ENCODE measurements at places on chromosomes 6 and 20. TPM values are rescaled to one million over a fixed set of nuclear protein-coding genes. Genes with fewer than 3 reads are reported as not detected.

DNA sequence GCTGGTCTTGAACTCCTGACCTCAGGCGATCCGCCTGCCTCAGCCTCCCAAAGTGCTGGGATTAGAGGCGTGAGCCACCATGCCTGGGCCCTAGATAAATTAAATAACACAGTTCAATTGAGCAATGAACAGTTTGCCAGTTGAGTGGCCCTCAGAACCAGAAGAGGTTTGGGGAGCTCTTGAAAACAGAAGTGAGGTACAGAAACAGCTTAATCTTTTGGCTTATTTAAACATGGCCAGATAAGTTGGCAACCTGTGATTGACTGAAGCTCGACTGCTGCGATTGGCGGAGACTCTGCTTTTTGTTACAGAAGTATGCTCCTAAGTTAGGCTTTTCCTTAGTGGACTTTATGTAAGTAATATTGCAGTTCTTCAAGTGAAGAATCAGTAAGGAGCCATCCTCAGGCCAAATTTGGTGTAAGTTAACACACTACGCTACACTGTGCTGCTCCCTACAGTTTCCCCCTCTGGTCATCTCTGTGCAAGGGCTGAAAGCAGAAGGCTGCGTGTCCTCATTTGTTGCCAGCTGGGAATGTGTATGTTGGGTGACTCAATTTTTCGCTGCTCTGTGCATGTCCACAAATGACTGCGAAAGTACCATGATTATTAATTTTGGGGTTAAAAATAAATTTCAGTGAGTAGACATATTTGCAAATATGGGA lies 9.8 kb downstream of the XRN2 start:
- no peak for DNase-seq

DNA sequence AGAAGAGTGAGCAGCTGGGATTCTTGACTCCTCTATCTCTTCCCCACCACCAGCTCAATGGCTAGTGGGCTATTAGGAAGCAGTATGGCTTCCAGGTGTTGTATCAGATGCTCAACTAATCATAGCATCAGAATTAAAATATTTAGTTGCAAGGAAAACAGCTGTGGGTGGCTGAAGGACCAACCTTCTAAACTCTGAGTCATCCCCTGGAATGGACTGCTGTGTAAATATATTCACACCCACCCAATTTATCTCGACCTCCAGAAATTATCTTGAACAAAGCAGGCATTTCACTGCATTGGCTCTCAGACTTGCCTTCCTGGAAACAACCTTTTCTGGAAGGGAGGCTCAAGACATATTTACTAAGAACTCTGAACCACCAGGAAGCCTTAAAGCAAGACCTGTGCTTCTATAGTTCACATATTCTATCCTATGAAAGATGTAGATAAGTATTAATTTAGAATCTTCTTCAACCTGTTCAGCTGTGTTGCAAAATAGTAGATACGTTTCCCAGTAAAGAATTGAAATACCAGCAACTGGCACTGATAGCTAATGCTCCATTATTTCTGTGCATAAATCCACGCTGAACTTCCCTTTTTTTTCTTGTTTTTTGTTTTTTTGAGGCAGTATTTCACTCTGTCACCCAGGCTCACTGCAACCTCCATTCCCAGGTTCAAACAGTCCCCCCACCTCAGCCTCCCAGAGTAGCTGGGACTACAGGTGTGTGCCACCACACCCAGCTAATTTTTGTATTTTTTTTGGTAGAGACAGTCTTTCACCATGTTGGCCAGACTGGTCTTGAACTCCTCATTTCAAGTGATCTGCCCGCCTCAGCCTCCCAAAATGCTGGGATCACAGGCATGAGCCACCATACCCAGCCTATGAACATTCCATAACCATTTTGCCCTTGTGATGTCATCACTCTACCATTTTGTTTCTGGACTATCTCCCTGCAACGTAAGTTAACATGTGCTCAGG lies 56.9 kb upstream of the CD2AP start:
- DNase-seq, result no peak

DNA sequence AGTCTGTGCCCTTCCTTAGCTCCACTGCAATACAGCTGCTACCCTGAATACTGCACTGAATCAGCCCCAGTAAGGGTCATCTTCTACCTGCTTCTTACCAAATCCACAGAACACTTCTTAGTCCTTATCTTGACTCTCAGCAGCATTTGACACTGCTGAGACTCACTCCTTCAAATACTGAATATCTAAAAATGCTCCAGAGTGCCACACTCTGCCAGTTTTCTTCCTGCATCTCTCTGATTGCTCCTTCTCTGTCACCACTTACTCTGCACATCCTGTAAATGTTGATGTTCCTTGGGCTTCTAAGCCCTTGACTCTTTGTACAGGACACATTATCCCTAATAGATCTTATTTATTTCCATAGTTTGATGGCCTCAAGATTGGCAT lies 19.8 kb downstream of the MAN1A1 start:
- DNase-seq, result no peak

DNA sequence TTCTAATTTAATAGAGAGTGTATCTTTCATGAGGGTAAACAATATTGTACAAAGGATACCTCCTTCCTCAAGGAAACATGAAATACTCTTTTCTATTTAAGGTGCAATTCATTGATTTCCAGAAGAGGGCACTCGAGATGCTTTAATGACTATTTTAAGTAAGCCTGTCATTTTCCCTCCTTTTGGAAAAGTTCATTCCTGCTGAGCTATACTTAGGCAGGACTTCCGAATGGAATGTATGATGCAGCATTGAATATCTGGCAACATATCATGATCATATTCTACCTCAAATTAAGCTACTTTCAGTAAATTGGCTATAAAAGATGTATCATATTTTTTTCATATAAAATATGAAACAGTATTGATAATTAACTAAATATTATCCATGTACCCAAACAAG lies 5.0 kb downstream of the DST start:
- peak; percentile 41 for DNase-seq

GRCh38 chr6:24599179-24599578 lies 46.8 kb downstream of the KIAA0319 start:
- no peak for DNase-seq

- DNase-seq, result no peak
Observed at GRCh38 chr20:46190478-46191167, 72.5 kb downstream of the CD40 start.

The ATP6V1G2 gene
- 0.59 TPM for total RNA-seq

The IP6K3 gene
- total RNA-seq, result not detected

DNA sequence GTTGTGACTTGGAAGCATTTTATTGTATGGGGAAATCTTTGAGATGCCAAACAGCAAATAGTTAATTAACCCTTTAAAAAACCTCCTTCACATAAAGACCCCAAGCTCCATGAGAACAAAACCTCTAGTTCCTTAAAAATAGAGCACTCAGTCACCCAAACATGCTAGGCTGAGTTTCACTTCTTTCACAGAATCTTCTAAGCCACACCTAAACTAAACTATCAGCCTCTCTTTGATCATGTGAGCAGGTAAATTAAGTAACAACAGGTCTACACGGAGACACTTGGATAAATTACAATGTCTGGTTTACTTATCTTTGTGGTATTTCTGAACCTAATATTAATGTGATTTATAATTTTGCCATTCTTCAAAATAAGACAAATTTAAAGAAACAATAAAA lies 205.2 kb upstream of the MARCKS start:
- DNase-seq, result no peak

The VNN1 gene
- total RNA-seq, result not detected
